Activated naive CD4-positive, alpha-beta T cell treated with anti-CD3 and anti-CD28 coated beads, Interleukin-2, amount 10 ng/mL, durations not matched to agents 7 days and 5 days (primary cell): ENCODE measurements at places on chromosomes 16 and 17.

GRCh38 chr17:48997103-48997826 is at the start of gene IGF2BP1:
IGF2BP1 (plus strand) TSS chr17:48997385; CDS start chr17:48997746, 361 bp downstream.
- no peak for DNase-seq

DNA sequence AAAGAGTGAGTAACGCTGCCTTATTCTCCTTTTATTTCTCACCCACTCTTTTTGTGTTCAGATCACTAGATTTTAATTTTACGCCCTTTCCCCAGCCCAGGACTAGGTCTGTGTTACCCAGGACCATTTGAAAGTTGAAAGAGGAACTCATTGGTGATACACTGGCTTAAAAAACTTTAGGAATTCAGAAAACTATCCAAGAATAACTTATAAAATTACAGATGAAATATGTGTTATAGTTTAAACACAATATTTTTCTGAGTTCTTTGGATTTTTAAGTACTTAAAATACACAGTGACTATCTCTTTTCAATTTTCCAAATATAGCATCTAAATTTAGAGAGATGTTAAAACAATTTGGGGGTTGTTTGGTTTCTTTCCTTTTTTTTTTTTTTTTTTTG is 385.2 kb downstream of the CDH13 start:
- DNase-seq: no peak

- no peak for DNase-seq
Observed at GRCh38 chr16:12206098-12206748, 229.7 kb downstream of the SNX29 start.

- DNase-seq: no peak
Observed at GRCh38 chr17:41018541-41018940, 8.5 kb downstream of the KRTAP1-5 start.

- DNase-seq: no peak
Observed at GRCh38 chr16:89426736-89427530, 63.4 kb downstream of the ANKRD11 start.

DNA sequence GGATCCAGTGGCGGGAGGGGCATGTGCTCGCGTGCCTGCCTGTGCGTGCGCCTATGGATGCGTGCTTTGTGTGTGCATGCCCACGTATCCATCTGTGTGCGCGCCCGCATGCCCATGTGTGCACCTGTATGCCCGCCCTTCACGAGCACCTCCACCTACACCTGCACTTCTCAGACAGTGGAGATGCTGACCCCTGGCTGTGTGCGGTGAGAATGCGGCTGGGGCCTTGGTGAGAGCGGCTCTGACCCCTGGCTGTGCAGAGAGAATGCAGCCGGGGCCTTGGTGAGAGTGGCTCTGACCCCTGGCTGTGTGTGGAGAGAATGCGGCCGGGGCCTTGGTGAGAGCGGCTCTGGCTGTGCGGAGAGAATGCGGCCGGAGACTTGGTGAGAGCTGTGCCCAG is 33.9 kb downstream of the AXIN1 start:
- DNase-seq: no peak

DNA sequence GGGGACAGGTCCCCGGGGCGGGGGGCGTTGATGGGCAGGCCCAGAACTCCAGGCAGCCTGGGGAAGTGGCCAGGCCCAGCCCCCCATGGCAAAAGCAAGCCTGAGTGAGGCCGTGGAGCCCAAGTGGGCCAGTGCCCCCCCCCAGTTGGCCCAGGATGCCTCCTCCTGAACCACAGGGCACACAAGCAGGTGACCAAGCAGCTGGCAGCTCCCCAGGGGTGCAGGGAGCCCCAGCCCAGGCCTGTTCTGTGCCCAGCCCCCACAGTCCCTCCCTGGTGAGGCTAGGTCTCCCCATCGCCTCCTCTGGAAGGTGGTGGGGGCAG is 38.2 kb upstream of the PVALEF start:
- DNase-seq: no peak
